Neural progenitor cell (in vitro differentiated cells): ENCODE measurements at places on chromosomes 2 and 18. TPM values are rescaled to one million over a fixed set of nuclear protein-coding genes. Genes with fewer than 3 reads are reported as not detected.

DNA sequence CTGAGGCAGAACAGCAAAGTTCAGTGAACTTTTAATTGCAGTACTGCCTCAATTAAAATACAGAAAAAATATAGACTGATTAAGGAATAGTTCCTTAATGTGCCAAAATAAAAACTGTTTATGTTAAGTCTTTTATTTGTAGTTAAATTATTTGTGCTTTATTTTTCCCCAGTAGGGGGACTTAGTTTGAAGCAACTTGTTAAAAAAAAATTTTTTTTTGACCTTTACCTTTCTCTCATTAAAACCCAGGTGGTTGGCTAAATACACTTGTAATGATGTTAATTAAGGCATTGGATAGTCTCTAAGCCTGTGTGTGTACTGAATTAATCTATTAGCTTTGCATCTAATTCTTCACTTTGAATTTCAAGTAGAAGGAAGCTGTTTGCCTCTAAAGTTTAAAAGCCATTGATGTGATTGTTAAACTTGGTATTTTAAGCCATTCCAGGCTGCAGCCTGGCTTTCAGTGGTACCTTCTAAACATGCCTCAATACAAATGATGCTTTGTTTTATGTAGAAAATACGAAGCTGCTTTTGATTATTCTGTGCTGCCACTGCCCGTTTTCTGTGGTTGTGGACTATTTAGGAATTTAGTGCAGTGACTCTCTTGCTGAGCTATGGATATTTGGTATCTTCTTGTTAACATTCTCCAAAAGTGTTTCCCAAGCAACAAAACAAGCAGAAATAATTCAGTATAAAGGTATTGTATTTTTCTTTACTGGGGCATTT, 102.9 kb downstream of the TANC1 start:
- DNase-seq: no peak

DNA sequence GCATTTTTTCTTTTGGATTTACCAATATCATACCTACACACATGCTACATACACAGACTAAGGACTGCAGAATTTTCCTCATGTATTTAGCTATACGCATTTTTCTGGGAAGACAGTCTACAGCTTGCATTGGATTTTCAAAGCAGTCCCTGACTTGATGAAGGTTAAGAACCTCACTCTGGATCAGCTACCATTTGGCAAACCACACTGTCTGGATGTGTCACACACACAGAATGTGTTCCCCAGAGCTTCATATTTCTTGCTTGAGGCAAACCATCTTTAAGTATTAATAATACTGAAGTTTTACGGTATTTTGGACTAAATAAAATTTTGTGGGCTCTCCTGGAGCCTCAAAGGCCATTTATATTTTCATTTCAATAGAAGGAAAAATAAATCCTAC, 102.3 kb downstream of the TCF4 start:
- DNase-seq: no peak

DNA sequence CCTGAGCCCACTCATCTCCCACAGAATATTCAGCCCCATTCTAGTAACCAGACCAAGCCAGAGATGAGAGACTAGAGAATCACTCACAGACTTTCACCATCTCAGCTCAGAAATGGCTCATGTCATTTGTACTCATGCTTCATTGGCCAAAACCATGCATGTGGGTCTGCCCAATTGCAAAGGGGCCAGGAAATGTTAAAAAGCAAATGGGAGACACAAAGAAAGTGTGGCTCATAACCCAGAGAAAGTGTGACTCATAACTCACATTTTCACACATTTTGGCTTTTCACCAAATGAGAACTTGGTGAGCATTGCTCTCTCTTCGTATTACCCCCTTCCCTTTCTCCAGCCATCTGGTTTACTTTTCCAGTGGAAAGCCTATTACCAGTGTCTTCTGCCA, 66.2 kb downstream of the MDH1 start:
- no peak for DNase-seq

GRCh38 chr2:46446871-46447568, 32.3 kb upstream of the TMEM247 start:
- no peak for DNase-seq

DNA sequence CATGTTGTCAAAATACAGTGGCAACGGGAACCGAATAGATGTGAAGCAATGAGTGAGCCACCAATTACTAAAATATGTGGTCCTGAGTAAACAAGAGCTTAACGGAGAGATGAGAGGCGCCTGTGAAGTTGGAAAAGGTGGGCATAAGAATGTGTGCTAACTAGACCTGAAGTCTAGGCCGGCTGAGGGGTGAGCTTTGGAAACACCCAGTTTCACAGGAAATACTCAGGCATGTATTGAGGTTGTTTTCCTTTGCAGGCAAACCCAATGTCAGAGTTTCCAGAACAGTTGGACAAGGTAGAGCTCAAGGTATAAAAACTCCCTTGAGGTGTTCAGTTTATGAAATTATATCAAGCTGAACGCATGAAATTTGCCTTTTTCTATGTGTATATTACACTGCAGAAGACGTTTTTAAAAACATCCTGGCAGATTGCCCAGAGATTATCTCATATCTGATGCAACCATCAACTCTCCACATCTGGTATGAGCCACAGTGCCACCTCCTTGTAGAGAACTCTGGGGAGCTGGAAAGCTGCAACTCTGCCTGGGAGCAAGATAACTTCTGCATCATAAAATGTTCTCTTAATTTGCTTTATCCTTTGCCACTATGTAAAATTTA, 3.9 kb upstream of the WDSUB1 start:
- DNase-seq: no peak

DNA sequence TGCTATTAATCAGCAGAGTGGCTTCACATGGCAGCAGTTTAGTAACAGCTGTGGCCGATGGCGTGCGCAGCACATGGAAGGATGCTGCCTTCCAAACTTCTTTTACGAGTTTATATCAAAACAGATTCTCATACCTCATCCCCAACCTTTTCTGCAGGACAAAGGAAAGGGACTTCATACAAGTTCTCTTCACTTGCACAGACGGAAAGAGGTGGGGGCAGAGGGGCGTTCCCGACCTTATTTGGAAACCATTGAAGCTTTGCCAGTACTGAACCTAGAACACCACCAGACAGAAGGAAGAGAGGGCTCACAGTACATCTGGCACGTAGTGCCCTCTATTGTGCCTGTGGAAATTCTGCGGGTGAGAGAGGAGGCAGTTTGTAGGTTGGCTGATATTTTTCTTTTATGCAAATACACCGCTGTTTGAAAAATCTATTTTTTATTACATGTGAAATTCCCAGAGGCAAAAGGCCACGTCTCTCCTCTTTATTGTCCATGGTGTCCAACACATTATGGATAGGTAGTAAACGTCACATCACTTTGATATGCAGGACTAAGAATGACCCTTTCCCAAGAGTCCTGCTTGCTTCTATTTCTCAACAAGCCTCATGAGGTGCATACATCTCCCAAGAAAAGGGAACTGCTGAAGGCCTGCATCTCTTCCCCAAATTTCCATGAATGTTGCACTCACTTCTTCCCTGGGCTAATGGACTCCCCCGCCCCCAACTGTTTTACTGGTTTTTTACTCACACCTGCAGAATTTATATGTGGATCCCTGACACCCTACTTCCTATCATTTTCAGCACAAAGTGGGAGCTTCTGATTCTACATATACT, 31.3 kb downstream of the COLEC12 start:
- DNase-seq: no peak

GRCh38 chr2:76326636-76327035, 615.9 kb upstream of the GCFC2 start:
- no peak for DNase-seq

- DNase-seq: no peak
Measured at GRCh38 chr2:168277276-168277675, 29.9 kb upstream of the STK39 start.

GRCh38 chr2:238510911-238511613, 84.3 kb downstream of the ASB1 start:
- DNase-seq: no peak

The TOGARAM2 gene
- 0.04 and 0.62 TPM in 2 replicates for total RNA-seq

The ACVR1C gene
- 0.93 and 3.0 TPM in 2 replicates for total RNA-seq

The C2orf78 gene
- total RNA-seq: 0.06 and 0.21 TPM in 2 replicates

The KLHL41 gene
- total RNA-seq: 0.06 and 0.31 TPM in 2 replicates

The IL1R1 gene
- 0.34 and 1.7 TPM in 2 replicates for total RNA-seq
